Activated CD8-positive, alpha-beta memory T cell treated with anti-CD3 and anti-CD28 coated beads for 4 hours (primary cell): ENCODE measurements at places on chromosomes 11 and 22.
A peak's percentile ranks its signal among the peaks of the same experiment; 100 is the strongest.

DNA sequence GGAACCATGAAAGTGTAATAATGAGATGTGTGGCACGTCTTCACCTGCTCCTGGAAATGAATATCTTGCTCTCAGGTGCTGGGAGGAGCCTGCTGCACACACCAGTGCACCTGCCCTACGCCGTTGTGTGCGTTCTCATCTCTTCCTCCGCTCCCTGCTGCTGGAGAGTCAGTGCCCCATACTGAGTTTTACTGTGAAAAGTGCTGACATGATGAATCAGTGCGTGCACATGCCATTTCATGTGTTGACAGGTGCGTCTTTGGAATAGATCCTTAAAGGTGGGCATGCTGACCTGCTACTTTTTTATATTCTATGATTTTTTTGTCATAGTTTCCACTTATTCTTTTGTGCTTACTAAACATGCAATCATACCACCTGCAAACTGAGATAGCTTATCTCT lies 1015.8 kb downstream of the BRD1 start:
- no peak for DNase-seq

- DNase-seq = no peak
Measured at GRCh38 chr11:61841636-61842527, 13.8 kb downstream of the FADS2 start.

DNA sequence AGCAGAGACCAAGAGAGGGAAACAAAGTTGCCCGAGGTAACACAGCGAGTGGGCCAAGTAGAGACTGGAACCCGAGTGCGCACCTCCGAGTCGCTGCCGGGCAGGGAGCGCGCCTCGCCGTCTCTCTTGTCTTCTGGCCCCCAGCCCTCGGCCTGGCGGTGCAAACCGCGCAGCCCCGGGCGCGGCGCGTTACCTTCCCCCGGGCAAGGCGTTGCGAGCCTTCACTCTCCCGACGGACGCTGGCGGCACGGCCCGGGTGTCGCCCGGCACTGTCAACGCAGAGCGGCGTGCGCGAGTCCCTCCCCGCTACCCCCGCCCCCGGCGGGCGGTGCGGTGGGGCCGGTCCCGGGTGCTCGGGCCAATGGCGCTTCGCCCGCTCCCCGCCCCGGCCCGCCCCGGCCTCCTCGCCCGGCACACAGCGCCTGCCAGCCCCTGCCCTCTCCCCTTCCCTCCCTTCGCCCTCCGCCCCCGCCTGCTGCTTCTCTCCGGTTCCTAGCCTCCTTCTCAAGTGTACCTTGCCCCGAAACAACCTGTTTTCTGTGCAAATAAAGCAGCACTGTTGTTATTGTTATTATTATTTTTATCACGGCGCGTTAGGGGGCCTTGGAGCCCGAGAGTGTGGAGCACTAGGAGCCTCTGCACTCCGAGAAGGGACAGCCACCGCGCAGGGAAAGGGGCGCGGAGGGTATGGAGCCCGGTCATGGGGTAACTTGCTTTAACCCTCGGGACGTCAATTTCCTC lies at the start of gene SYTL2:
SYTL2 (minus strand) TSS at position 271 of the 741 bp plus-strand sequence. CDS start 53,416 bp downstream, outside the sequence.
- peak; percentile 49 for DNase-seq

DNA sequence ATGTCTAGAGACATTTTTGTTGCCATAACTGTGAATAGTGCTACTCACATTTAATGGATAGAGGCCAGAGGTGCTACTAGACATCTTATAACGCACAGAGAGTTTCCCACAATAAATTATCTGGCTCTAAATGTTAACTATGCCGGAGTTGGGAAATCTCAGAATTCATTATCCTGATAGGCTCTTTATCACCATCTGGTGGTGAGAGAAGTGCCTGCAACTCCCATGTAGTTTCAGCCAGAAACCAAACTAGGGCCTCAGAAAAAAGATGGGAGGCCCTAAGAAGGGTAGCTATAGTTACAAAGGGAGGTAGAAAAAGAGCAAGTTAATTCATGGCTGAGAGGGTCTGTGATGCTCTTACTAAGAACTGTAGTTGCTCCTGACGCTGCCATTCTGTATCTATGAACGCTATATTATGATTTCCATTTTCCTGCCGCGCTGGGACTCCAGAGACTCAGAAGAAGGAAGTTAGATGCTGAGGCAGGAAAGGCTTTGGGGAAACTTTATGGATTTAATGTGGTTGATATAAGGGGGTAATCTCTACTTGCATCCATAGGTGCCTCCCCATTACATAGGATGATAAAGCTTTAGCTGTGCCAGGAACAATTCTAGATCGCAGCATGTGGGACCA lies 22.9 kb upstream of the MRPL17 start:
- peak; percentile 13 for DNase-seq

DNA sequence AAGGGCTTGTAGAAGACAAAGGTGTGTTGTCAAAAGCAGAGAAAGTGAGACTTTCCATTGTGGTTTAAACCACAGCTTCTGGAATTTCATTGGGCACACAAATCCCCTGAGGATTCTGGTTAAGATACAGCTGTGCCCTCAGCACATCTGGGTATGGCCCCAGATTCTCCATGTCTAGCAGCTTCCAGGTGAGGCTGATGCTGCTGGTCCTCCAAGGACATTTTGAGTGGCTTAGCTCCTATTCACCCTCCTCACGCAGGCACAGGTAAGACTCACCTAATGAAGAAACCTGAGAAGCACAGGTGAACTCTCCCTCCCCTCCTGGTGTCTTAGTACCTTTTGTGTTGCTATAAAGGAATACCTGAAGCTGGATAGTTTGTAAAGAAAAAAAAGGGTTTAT lies 88.9 kb upstream of the IGLL5 start:
- DNase-seq = no peak

- DNase-seq = no peak
Measured at GRCh38 chr11:10298342-10298741, 4.3 kb upstream of the SBF2 start.

DNA sequence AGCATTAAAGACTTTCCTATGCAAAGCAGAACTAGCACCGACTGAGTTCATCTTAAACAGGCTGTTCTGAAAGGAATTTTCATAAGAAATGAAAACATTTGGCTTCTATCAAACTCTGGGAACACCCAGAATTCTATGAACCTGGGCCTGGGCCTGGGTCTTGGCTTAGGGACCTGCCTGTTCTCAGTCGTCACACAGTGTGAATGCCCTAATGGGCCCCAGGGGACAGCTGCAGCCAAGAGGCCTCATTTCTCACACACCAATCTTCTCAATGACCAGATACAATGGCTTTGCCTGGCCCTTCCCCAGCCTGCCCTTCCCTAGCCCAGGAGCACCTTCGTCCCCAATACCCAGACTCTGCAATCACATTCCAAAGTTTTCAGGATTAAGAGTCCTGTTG lies 234.9 kb upstream of the ARHGAP20 start:
- no peak for DNase-seq

- DNase-seq = no peak
Measured at GRCh38 chr11:8779107-8779506, 96.5 kb downstream of the RPL27A start.

GRCh38 chr11:46514370-46514769 lies 79.5 kb downstream of the AMBRA1 start:
- DNase-seq = no peak

DNA sequence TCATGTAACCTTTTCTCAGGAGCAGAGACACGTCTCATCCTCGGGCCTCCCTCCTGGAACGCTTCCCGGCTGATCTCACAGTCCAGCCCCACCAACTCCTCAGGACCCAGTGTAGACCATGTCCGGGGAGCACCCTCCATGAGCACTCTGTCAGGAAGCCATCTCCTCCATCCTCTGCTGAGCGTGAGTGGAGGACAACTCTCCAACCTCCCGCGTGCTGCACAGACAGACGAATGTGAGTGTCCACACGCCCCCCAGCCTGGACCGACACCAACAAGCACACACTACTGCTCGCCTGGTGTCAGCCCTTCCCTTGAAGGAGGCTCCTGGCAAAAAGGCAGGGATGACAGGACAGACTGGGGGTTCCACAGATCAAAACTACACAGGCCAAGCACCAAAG lies 86.6 kb downstream of the SHANK2 start:
- DNase-seq = no peak

- DNase-seq = no peak
Measured at GRCh38 chr11:69483170-69483569, 1.7 kb downstream of the LINC01488 start.

DNA sequence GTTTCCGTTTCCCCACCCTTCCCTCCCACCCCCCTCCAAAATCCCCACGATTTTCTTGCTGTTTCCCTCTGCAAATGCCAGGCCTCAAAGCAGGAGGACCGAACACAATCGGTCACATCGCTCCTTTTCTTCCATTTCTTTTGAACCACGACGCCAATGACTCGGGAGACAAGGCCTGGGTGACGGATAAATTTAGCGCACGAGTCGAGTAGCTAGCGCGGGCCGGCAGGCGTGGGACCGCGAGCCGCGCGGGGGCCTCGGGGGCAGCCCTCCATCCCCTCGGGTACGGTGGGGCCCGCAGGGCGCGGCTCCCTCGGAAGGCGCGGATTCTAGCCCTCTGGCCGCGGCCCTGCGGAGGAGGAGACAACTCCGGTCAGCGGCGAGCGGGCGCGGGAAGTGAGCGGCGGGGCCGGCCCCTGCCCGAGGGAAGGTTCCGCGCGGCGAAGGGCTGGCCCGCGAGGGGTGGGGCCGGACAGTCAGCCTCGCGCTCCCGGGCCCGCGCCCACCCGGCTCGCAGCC lies 414 bp downstream of the JOSD1 start:
- no peak for DNase-seq

DNA sequence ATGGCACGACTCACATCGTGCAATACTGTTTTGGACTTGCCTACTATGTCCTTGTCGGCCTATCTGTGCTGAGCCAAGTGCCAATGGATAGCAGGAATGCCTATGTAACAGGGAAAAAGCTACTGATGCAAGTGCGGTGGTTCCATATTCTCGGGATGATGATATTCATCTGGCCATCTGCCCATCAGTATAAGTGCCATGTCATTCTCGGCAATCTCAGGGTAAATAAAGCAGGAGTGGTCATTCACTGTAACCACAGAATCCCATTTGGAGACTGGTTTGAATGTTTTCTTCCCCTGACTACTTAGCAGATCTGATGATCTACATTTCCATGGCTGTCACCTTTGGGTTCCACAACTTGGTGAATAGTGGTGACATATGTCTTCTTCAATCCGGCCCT lies 20.1 kb downstream of the OOSP3 start:
- DNase-seq = no peak

DNA sequence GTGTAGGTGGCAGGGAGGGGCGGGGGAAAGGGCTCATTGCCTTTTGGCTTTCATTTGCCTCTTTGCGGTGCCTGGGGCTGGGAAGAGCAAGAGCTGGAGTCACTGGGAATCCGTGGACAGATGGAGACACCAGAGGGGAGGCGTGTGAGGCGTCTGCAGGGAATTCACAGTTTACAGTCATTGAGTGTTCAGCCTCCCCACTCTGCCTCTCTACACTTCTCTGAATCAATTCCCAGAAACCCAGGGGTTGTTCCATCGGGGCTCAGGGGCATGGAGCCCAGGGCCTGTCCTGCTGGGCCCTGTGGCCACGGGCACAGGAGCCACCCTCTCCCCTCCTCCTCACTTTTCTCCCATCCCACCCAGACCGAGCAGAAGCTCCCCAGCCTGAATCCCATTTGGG lies 160.5 kb upstream of the NAV2 start:
- no peak for DNase-seq

GRCh38 chr22:35209203-35209602 lies 48.1 kb upstream of the HMGXB4 start:
- no peak for DNase-seq

DNA sequence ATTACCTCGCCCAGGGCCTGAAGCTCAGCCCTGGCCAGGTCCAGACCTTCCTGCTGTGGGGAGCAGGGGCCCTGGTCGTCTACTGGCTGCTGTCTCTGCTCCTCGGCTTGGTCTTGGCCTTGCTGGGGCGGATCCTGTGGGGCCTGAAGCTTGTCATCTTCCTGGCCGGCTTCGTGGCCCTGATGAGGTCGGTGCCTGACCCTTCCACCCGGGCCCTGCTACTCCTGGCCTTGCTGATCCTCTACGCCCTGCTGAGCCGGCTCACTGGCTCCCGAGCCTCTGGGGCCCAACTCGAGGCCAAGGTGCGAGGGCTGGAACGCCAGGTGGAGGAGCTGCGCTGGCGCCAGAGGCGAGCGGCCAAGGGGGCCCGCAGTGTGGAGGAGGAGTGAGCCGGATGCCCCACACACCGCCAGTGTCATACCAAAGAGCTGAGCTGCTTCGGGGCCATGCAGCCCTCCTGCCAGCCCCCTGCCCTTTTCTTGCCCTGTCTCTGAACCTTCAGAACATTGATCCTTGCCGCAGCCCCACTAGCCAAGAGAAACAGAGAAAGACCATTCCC lies 2.4 kb upstream of the TMEM132A start:
- no peak for DNase-seq

DNA sequence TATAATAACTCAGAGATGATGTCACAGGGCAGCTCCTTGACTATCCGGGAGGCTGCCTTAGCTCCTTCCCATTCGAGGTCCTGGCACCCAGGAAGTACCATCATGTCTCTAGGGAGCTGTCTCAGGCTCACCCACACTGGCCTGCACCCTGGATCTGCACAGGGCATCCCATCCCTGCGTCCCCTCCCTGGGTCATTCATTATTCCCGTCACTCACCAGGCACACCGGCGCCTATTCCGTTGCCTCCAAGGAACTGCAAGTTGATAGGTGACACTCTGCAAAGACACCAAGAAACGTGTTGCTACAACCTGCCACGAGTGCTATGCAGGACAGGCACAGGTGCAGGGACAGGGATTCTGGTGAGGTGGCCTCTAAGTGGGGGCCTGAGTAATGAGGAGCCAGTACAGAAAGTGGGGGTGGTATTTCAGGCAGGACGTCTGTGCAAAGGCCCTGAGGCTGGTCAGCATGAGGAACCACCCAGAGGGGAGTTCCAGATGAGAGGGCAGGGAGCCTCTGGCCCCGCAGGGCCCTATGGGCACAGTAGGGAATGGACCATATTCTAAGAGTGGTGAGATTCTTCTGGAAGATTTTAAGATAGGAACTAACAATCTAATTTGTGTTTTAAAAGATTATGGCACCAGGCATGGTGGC lies 71.6 kb upstream of the SHANK2 start:
- DNase-seq = no peak

DNA sequence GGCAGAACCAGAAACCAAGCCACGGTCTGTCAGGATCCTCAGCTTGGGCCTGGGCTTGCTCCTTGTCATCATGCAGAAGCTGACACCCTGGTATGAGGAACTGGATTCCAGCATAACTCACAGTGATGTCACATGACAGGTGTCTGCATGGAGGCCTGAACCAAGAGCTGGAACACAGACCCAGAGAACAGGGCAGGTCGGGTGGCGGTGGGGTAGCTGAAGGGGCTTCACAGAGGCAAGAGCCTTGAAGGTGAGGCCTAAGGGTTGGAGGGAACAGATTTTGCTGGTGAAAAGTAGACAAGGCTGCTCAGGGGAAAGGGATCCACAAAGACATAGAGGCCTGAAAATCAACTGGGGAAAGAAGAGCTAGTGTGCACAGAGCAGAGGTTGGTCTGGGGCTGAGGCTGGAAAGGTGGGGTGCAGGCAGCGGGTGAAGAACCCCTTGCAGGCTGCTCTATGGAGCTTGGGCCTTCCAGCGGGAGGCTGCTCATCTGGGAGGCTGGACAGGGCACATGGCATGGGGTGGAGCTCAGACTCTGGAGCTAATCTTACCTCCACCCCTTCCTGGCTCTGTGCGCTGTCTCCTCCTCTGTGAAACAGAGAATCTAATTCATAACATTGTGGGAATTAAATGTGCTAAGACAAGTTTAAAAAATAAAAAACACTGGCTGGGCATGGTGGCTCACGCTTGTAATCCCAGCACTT lies 18.4 kb upstream of the RPS3 start:
- DNase-seq = no peak
